ENCODE measurements at places on chromosomes 7 and 10.

DNA sequence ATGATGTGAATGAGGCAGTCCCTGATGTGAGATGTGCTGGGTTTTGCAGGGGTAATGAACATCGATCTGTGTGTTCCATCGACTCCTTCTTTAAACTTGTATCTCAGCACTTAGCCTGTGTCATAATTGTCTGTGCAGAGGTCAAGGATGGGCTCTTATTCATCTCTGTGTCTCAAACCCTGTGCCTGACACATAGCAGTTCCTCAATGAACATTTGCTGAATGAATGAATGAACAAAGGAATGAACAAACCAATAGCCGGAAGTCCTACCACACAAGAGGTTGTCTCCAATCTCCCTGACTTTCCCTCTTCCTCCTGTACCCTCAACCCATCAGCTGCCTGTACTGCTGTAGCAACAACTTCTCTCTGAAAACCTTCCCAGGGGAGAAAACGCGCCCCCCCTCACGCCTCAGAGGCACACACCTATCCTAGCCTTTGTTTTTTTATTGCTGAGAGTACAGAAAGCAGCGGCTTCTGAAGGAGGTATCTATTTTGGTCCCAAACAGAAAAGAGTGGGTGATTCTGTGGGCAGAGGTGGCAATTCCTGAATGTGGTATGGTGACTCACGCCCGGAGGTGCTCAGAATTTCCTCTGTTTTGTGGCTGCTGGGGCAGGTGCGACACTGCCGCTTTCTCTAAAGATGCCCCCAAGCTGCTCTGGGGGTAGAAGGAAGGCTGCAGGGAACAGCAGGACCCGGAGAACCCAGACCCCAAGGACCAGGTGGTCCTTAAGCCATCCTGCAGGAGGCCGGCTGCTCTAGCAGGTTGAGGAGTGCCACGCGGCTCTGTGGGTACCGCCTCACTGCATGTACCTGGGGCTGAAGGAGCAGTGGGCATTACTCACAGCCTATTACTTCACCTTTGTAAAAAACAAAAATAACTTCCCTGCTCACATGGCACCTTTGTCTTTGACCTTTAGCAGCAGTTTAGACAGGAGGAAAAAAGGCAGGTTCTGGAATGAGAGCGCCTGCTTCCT lies 9.6 kb downstream of the IL2RA start:
- peak; percentile 34 for DNase-seq

DNA sequence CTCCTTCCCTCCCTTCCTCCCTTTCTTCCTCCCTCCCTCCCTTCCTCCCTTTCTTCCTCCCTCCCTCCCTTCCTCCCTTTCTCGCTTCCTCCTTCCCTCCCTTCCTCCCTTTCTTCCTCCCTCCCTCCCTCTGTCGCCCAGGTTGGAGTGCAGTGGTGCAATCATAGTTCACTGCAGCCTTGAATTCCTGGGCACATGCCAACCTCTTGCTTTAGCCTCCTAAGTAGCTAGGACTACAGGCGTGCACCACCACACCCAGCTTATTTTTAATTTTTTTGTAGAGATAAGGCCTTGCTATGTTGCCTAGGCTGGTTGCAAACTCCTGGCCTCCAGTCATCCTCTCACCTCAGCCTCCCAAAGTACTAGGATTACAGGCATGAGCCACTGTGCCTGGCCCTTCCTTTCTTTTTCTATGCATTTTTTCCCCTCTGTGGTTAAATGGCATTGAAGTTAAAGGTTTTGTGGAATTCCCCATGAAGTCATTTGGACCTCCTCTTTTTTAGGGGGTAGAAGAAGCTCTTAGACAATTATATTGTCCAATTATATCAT lies 9.6 kb downstream of the KLHDC10 start:
- no peak for DNase-seq

GRCh38 chr7:20454202-20454601 lies 123.5 kb downstream of the ITGB8 start:
- no peak for DNase-seq

GRCh38 chr7:47335557-47336471 lies 246.1 kb downstream of the TNS3 start:
- DNase-seq = no peak

- no peak for DNase-seq
Observed at GRCh38 chr7:53015463-53015862, 20.0 kb upstream of the POM121L12 start.

All from inflammatory macrophage (primary cell).